ENCODE measurements at places on chromosomes 4 and X. TPM values are rescaled to one million over a fixed set of nuclear protein-coding genes. Genes with fewer than 3 reads are reported as not detected.

The GPAT3 gene
- polyA plus RNA-seq = 17.4 TPM

The MAGIX gene
- polyA plus RNA-seq = 7.9 TPM

The KCNIP4 gene
- 18.3 TPM for polyA plus RNA-seq

The SRPX2 gene
- 13.0 TPM for polyA plus RNA-seq

The RPA4 gene
- polyA plus RNA-seq = not detected

The TAB3 gene
- 30.6 TPM for polyA plus RNA-seq

The ZFX gene
- polyA plus RNA-seq = 32.6 TPM

The SSX4 gene
- polyA plus RNA-seq = not detected

The DRD5 gene
- polyA plus RNA-seq = 0.69 TPM

The PCDH18 gene
- 210 TPM for polyA plus RNA-seq

The FANCB gene
- 3.7 TPM for polyA plus RNA-seq

The BRS3 gene
- polyA plus RNA-seq = 0.08 TPM

The TMSB15A gene
- polyA plus RNA-seq = 73.8 TPM

The PPP2R2C gene
- 0.35 TPM for polyA plus RNA-seq

The GYPA gene
- polyA plus RNA-seq = 3.4 TPM

The KLHL13 gene
- polyA plus RNA-seq = 104 TPM

The TMEM192 gene
- polyA plus RNA-seq = 41.5 TPM

The ASMT gene
- 0.08 TPM for polyA plus RNA-seq

The HS6ST2 gene
- polyA plus RNA-seq = 27.9 TPM

The DCAF12L2 gene
- 2.6 TPM for polyA plus RNA-seq

The APLN gene
- 5.7 TPM for polyA plus RNA-seq

The EDA2R gene
- 0.49 TPM for polyA plus RNA-seq

The ARHGAP24 gene
- 126 TPM for polyA plus RNA-seq

The RBM47 gene
- polyA plus RNA-seq = 94.5 TPM

The CEP135 gene
- 12.5 TPM for polyA plus RNA-seq

The ACE2 gene
- 43.5 TPM for polyA plus RNA-seq

The SPACA5B gene
- not detected for polyA plus RNA-seq

Data from right renal pelvis (tissue), 4 donors.